ENCODE measurements at places on chromosomes 1 and 21. TPM values are rescaled to one million over a fixed set of nuclear protein-coding genes. Genes with fewer than 3 reads are reported as not detected.

DNA sequence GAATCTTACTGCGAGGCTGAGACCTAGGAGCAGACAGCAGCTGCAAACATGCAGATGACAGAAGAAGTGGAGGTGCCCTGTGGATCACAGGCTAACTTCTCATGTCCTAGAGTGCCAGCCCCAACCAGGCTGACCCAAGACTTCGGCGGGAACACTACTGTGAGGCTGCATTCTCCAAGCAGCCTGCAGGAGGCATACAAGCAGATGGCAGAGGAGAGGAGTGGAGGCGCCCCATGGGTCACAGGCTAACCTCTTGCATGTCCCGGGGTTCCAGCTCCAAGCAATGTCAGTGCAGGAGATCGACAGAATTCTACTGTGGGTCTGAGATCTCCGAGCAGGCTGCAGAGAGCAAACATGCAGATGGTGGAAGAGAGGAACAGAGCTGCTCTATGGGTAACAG, 98.1 kb upstream of the ZNF678 start:
- DNase-seq: no peak

GRCh38 chr1:151065089-151065645, 5.0 kb downstream of the MLLT11 start:
- no peak for DNase-seq

DNA sequence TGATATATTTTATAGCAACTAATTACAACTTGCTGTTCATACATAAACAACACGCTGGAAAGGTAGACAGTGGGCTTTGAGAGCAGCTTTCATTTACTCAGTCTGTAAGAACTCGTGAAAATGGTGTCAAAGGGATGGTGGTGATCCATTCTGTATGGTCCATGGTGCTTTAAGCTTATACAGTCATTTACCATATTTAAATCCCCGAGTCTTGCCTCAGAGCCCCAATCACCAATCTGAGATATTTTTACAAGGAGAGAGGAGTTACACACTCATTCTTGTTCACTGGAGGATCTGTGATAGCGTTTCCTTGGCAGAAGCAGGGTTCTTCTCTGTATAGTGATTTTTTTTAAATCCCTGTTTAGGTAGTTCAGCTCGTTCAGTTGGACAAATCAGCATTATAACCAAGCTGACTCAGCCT, 694.6 kb downstream of the USP25 start:
- no peak for DNase-seq

- no peak for DNase-seq
These were observed 62.4 kb downstream of the MEGF6 start for GRCh38 chr1:3548895-3549294.

GRCh38 chr1:16617114-16617631, 3.8 kb upstream of the NBPF1 start:
- no peak for DNase-seq

Gene KLHDC8A
- not detected for total RNA-seq

Gene TNFRSF8
- total RNA-seq: 0.50 TPM

Data from natural killer cell (primary cell).